Liver (tissue), 10 donors: ENCODE measurements at places on chromosomes 6 and 20. TPM values are rescaled to one million over a fixed set of nuclear protein-coding genes. Genes with fewer than 3 reads are reported as not detected.

Gene PMEPA1
- 1.5 TPM for total RNA-seq

Gene MYCT1
- total RNA-seq: 9.1 TPM

Gene TRMT11
- 82.3 TPM for total RNA-seq

Gene FLOT1
- 60.5 TPM for total RNA-seq

Gene ENPP4
- total RNA-seq: 12.6 TPM

Gene HLA-DOA
- 1.3 TPM for total RNA-seq

Gene RAET1E
- total RNA-seq: not detected

Gene COL21A1
- total RNA-seq: 0.50 TPM

Gene LIN28B
- 2.8 TPM for total RNA-seq

Gene COL20A1
- total RNA-seq: not detected

Gene SLC13A3
- 1.5 TPM for total RNA-seq

Gene PAK5
- not detected for total RNA-seq

Gene ZSCAN23
- total RNA-seq: 0.42 TPM

Gene OXT
- 0.75 TPM for total RNA-seq

Gene NKAIN4
- 0.05 TPM for total RNA-seq

Gene SLPI
- 1.9 TPM for total RNA-seq

Gene CSTF1
- 19.1 TPM for total RNA-seq

Gene ZC3H12D
- 1.4 TPM for total RNA-seq

- DNase-seq: no peak
Measured at GRCh38 chr6:154112181-154112809, 73.3 kb downstream of the OPRM1 start.

- no peak for DNase-seq
Measured at GRCh38 chr20:41696428-41696827, 78.3 kb upstream of the CHD6 start.

GRCh38 chr6:133906050-133906449 lies 17.1 kb downstream of the TCF21 start:
- no peak for DNase-seq

DNA sequence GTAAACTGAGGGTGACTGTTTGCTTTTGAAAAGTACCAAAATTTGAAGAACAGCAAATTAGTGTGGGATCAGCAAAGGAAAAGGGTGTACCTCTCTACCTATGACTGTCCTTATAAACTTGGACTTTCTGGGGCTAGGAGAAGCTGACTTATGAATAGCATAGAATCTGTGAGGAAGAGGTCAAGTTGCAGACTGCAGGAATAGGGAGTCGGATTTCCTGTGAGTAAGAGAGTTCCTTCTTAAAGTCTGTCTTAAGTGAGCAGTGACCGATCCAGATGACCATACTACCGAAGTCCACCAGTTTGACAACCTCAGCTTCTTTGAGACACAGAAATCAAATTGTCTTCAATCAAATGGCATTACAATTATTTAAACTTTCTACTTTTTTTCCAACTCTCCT lies 708.7 kb downstream of the UTRN start:
- no peak for DNase-seq

GRCh38 chr6:154453329-154453728 lies 57.2 kb downstream of the CNKSR3 start:
- no peak for DNase-seq

DNA sequence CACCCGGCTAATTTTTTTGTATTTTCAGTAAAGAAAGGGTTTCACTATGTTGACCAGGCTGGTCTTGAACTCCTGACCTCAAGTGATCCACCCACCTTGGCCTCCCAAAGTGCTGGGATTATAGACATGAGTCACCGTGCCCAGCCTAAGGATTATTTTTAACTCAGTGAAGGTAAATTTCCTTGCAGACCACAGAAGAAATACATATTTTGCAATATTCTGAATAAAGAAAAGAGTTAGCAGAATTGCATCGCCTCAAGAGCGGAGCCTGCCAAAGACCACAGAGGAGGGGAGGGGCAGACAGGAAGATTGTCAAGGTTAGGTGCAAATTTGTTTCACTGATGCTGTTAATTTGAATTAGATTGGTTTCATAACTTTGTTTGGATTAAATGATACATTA lies 47.4 kb downstream of the SOD2 start:
- DNase-seq: no peak

- no peak for DNase-seq
Measured at GRCh38 chr20:916125-916799, at the start of gene ANGPT4. TSS of gene ANGPT4 (minus strand) at chr20:916334. CDS start at chr20:916214, 120 bp downstream.

DNA sequence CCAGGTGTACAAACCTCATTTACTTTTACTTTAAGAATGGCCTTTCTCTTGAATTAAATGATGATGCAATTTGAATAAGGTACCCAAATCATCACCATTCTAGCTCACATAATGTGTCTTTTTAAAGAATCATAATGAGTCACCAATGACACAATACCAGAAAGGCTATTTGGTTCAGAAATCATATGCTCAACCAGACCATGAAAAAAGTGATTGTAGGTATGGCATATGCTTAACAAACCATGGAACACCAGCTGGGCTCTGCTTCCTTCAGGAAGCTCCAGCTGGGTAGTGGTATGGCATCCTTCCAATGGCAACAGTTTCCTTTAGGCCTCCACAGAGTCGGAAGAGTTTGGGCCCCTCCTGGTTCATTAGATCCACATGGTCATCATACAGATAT lies 128.2 kb downstream of the FRK start:
- no peak for DNase-seq

DNA sequence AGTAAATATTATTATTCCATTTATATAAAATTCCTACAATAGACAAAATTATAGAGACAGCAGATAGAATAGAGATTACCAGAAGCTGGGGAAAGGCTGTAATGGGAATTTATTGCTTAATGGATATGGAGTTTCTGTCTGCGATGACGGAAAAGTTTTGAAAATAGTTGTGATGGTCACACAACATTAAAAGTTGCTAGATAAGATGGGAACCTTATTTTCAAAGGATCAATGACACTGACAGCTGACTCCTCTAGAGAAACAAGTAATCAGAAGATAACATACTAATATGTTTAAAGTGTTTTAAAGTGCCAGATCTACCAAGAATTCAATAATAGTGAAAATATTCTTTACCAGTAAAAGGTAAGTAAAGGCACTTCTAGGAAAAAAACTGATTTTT lies 236.3 kb downstream of the HIVEP2 start:
- DNase-seq: no peak

GRCh38 chr6:5274231-5274630 lies 12.9 kb downstream of the FARS2 start:
- DNase-seq: no peak

DNA sequence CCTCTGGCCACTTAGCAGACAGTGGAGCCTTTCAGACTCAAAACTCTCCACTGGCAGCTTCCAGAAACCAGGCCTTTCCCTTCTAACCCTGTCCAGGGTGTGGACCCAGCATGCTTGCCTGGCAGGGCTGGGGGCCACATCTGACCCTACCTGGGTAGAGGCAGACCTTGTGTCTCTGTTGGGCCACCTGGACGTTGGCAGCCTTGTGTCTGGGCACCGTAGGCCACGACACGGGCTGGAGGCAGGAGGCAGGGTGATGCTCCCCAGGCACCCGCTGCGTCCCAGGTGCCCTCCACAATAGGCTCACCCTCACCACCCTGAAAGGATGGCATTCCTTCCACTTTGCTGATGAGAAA lies 67.6 kb downstream of the NOL4L start:
- no peak for DNase-seq

- DNase-seq: no peak
Measured at GRCh38 chr20:50242863-50243609, 52.4 kb downstream of the CEBPB start.

DNA sequence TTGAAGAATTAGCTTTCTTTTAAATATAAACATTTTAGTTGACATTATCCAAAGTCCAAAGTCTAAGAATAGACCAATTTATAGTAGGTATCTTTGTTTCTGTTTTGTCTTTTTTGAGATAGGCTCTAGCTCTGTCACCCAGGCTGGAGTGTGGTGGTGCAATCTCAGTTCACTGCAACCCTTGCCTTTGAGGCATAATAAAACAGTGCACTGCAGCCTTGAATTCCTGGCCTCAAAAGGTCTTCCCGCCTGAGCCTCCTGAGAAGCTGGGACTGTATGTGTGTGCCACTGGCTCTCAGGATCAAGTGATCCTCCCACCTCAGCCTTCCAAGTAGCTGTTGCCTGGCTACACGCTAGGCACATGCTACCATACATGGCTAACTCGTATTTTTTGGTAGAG lies 135.4 kb downstream of the REV3L start:
- no peak for DNase-seq

- no peak for DNase-seq
Measured at GRCh38 chr6:142470421-142470820, 168.6 kb downstream of the ADGRG6 start.

DNA sequence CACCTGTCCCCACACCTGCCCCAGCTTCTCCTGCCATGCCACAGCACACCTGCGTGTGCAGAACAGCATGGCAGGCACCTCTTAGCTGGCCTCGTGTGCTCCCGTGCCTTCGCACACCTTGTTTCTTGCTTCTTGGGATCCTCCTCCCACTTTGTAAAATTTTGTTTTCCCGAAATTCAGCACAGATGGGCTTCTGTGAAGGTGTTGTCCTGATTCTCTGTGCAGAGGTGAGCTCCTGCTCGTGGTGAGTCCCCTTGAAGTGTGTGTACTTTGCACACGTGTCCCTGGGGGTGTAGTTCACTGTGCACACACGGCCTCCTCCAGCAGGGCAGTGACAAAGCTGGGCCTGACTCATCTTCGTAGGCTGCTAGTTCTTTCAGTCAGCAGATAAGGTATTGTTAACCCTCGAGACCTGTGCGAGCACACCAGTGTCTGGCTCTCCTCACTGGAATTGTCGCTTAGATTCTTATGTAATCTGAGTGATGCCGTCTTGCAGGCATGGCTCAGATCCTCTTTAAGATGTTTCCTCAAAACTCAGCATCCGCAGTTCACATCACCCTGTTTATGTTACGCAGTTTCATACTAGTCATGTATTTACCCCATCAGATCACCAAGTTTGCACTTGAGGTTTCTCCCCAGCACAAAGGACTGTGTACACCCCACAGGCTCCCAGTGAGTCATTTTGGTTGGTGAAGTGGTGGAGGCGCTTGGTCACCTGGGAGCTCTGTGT lies 77.7 kb downstream of the CDYL start:
- no peak for DNase-seq

DNA sequence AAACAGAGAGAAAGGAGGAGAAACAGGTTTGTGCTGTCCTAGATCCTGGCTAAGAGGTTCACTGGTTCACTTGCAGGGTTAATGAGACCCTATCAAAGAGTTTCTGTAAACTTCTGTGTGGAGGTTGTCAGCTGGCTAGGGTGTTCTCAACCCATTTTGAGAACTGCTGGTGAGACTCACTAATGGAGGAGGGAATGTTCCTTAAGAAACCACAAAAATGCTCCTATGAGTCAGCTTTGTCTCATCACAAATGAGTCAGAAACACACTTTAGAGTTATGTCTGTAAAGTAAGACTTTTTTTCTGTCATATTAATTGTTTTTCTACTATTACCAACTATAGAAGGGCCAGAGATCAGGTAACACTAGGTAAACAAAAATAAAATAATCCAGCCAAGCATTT lies 884.4 kb downstream of the PHF3 start:
- DNase-seq: no peak

DNA sequence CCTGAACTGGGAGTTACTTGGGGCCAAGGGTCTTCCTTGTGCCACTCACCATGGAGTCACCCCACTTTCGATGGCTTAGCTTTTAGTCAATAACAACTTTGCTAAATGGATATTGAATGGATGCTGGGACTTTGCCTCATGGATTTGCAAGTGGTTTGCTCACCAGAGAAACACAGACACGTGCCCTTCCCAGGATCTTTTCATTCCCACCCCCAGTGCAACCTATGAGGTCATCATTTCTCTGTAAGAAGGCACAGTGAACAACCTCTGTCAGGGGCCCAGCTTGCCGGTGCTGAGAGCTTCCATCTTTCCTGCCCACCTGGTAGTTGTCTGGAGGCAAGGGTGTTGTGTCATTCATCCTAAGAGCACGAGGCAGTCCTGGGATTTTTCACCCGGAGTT lies 256.8 kb upstream of the PMEPA1 start:
- no peak for DNase-seq
